ENCODE measurements at places on chromosomes 6 and 20.

DNA sequence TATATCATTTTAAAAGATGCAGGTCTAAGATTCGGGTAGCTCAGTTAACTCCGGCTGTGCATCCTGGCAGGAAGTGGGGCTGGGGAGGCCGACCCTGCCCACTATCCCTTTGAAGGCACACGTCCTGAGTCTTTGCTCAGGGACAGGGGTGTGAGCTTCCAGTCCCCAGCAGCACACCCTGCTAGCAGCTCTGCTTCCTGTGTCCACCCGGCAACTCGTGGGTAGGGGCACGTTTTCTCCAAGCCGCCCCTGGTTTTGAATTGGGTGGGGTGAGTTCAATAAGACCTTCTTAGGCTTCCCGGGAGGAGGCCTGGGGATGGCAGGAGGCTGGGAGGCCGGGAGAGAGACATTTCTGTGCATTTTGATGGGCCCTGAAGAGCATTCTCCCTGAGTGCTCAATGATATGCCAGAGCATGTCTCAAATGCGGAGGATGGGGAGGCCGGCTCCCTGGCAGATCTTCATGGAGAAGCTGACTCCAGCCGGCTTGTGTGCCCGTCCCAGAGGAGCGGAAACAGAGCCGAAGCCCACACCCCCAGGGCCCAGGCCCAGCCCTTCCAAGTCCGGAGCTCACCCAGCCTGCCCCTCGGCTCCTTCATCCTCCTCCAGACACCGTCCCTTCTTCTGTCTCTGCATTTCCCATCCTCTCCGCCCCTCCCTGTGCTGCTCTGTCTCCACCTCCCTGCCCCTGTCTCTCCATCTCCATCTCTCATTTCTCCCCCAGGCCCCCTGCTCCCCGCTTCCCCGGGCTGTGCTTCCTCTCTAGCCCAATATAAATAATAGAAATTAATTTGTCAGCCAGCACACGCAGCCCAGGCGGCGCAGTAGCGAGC lies 36.3 kb upstream of the ZFAND3 start:
- DNase-seq, result no peak

DNA sequence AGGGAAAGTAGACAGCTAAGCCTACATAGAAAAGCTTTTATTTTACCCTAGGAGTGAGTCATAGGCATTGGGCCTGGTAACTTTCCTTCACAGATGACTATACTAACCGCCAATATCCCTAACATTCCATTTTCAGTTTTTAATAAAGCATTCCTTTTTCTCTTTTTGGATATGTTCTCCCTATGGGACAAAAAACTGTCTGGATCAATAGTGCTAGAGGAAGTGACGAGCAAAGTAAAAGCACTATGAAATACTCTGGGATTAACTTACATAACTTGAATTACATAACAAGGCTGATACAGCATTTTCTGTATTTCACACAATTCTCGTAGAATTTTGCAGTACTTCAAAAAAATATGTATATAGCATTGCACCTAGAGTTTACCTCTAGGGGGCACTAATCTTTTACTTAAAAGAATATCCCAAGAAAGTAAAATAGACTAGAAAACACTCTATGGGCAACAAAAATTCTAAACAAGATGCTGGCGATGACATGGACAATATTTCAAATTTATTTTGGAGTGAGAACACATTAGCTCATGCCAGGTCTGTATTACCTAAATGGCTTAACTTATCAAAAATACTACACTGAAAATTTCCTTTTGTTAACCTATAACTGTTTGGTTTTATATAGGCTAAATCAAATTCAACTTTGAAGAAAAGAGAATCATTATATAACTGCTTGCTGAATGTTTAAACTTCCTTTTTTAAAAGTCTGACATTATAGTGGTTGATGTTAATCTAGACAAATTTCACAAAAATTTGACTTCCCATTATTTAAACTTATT lies 66.3 kb upstream of the DST start:
- DNase-seq, result no peak

GRCh38 chr6:42100029-42100901 lies 42.2 kb downstream of the C6orf132 start:
- DNase-seq, result no peak

DNA sequence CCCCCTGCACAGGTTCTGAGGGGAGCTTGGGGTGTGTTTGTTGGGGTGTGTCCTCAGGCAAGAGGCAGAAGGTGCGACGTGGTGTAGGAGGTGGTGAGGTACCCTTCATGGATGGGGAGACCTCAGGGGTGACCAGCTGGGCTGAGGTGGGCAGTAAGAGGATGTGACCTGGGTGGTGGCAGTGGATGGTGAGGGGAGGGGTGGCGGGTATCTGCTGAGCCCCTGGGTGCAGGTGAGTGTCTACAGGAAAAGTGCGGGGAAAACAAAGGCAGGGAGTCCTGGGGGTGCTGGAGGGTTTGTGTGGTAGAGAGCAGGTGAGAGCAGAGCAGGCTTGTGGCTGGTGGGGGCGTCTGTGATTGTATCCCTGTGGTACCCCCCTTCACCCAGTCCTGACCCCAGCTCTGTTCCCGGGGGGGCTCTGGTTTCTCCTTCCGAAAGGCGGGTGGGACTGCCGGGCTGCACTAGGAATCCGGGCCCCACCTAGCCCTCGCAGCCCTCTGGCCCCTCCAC lies 631 bp downstream of the RAET1L start:
- DNase-seq, result no peak

DNA sequence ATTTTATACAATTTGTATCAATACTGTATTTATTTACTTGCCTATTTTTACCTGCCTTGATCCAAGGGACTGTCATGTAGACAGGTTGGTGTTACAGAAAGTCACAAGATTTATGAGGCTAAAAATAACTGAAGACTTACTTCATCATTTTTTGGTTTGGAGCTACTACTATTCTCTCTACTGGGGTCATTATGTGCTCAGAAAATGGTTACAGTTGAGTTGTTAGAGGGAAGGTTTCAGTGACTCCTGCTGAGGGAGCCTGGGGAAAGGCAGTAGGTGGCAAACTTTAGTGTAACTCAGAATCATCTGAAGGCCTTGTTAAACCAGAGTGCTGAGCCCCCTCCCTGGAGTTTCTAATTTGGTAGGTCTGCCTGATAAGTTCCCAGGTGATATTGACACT lies 118.8 kb downstream of the TINAG start:
- DNase-seq, result no peak

GRCh38 chr20:25991051-25991755 lies 294.6 kb upstream of the ZNF337 start:
- DNase-seq, result no peak

- DNase-seq, result no peak
Observed at GRCh38 chr6:25012657-25013056, 76.9 kb upstream of the RIPOR2 start.

DNA sequence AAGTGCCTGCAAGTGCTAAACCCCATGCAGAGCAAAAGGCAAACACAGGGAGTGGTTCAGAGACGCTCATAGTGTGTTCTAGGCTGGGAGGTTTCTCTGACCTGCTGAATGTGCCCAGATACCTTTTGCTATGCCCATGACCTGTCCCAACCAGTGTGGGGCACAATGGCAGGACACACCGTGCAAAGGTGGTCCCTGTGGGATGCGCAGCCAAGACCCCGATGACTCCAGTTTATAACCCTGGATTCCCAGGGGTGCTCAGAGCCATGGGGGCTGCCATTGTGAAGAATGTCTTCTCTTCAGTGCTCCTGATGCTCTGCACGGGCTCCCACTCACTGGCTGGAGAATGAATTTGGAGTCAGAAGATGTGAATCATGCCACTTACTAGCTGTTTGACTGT lies 2.2 kb upstream of the NINL start:
- no peak for DNase-seq

- DNase-seq, result no peak
Observed at GRCh38 chr6:123022975-123023374, 26.9 kb downstream of the CLVS2 start.

GRCh38 chr6:55069132-55069781 lies 105.1 kb upstream of the HCRTR2 start:
- no peak for DNase-seq

GRCh38 chr6:113281431-113281830 lies 575.7 kb upstream of the MARCKS start:
- DNase-seq, result no peak

GRCh38 chr20:34431168-34431567 lies 68.1 kb downstream of the ITCH start:
- DNase-seq, result no peak

DNA sequence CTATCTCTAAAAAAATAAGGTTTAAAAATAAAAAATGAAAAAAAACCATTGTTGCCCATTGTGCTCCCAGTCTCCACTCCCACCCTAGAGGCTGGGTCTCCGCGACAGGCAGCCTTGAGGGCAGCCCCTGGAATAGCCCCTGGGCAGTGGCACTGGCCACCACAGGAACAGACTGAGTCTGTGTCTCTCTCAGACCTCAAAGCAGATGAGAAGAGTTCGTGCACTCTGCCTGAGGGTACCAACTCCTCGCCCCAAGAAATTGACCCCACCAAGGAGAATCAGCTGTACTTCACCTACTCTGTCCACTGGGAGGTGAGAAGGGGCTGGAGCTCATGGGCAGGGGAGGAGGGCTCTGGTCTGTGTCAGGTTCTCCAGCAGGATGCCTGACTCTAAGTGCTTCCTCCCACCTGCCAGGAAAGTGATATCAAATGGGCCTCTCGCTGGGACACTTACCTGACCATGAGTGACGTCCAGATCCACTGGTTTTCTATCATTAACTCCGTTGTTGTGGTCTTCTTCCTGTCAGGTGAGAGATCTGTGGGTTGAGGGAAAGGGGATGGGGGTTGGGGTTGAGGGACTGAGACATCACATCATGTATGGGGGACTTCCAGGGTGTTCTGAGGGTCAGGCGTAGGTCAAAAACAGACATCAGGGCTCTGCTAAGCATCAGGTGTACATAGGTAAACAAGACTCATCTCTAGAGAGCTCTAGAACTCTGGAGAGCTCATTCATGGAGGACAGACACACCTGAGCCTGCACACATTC lies 35.6 kb downstream of the TM9SF4 start:
- no peak for DNase-seq

DNA sequence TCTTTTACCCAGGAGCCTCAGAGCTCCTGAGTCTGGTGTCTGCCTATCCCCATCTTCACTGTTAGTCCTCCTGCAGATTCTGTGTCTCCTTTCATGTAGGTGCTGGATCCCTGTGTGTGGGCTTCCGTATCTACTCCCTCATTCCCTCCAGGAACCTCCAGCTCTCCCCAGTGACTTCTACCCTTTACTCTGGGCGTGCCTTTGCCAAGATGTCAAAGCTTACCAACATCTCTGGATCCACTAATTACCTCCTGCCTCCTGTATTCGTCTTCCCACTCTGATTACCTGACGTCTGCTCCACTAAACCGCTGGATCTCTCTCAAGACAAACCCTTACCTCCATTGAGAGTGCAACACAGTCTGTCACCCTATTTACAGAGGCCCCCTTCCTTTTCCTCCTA lies 2.2 kb upstream of the C6orf136 start:
- no peak for DNase-seq

DNA sequence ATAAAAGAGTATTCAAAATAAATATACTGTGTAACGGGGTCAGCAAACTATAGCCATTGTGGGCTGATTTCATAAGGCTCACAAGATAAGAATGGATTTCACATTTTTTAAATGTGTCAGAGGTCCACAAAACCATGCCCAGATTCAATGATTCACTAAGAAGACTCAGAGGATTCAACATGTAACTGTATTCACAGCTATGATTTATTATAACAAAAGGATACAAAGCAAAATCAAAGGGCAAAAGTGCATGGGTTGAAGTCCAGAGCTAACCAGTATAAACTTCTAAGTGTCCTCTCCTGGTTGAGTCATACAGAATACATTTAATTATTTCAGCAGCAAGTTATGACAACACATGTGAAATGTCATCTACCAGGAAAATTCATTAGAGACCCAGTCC lies 49.2 kb downstream of the TBC1D32 start:
- DNase-seq, result no peak
